Stimulated activated CD4-positive, alpha-beta T cell treated with anti-CD3 and anti-CD28 coated beads, Interleukin-4, amount 100 ng/mL, for 24 hours (primary cell): ENCODE measurements at places on chromosomes 13 and 19.

DNA sequence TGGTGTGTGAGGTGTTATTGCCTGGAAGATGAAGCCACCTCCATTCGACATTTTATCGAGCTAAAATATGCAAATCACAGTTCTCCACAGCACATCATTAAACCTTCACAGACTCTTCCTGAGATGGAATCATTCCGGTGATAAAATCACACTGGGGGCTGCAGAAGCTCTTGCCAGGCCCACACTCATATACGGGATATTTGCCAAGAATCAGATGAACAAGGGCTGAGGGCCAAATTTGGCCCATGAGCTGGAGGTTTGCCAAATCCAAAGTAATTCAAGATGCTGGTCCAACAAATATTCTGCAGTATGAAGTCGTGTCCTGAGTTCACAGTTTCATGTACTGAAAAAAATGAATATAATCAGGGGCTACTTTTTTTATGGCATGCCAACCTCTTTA, 16.7 kb upstream of the RXFP2 start:
- no peak for DNase-seq

GRCh38 chr19:10027158-10027997, 14.1 kb downstream of the RDH8 start:
- peak; percentile 86 for DNase-seq

DNA sequence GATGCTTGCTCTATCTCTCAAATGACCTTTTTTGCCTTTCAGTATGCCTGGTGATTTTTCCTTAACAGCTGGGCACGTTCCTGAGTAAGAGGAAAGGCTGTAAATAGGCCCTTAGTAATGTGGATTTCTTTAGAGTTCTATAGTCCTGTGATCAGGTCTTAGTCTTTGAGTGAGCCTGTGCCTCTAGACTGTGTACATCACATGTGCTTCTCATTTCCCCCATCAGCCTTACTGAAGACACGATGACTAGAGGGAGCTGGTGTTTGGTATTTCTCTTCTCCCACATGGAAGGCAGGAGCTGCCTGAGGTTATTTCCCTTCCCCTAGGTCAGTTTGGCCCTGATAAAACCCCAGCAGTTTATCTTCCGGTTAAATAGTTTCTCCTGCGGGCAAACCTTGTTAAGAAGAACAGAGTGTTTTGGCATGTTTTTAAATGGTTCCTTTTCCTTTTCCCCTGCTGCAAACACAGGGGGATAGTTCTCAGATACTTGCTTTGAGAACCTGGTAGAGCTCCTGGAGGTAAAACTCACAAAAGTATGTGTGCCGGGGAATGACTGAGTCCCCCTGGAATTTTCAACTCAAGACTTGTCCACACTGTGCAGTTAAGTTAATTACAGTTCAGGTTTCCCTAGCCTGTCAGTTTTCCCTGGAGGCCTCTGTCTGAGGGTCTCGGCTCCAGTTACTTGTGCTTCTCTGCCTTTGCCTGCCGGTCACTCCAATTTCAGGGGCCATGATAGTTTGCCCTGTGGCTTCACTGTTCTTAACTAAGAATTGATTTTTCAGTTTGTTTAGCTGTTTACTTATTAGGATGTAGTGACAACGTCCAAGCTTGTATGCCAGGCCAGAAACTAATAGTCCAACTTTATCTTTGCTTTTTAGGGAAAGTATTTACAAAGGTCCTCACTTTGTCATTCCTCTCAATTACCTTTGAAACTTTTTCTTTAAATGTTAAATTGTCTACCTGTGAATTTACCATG, 94.4 kb downstream of the URI1 start:
- no peak for DNase-seq

- no peak for DNase-seq
These were observed 19.6 kb upstream of the CEACAM1 start for GRCh38 chr19:42547929-42548328.

GRCh38 chr13:71034018-71034417, 833.0 kb downstream of the DACH1 start:
- DNase-seq = no peak

DNA sequence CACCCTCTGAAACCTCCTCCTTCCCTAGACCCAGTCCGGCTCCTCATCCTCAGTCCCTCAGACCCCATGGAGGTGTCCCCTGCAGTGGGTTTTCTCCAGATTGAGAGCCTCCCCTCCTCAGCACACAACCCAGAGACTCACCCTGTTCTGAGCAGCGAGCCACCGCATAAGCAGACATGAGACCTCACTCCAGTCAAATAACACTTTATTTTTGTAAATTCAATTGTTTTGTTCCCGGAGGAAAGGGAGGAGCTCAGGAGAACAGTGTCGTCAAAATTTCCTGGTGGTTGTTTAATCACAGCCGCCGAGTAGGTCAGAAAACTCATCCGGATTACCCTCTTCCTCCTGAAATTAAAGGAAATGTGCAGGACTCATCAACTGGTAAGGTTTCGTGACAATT, 57.5 kb downstream of the ERICH4 start:
- DNase-seq = no peak

DNA sequence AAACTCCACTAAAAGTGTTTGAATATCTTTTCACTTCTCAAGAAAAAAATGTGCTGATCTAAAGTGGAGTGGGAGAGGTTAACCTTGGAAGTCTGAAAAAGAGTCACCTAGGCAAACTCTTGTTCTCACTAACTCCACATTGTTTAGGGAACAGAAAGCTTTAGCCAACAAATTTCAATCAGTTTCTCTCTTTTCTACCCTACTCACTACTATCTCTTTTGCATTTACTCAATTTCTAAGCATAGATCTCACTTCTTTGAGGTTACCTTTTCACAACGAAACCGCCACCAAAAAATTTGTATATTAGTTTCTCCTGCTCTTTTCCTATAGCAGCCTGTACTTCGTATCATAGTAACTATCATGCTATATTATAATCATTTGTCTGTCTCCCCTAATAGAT, 6.3 kb downstream of the NHLRC3 start:
- DNase-seq = no peak
